H7 (cell line): ENCODE measurements at places on chromosomes 1 and 21. TPM values are rescaled to one million over a fixed set of nuclear protein-coding genes. Genes with fewer than 3 reads are reported as not detected.

TDRD5 gene
- 0.11 and 0.28 TPM in 2 replicates for total RNA-seq

TPTE gene
- not detected in 2 replicates for total RNA-seq

STPG1 gene
- 13.8 and 18.7 TPM in 2 replicates for total RNA-seq

SFN gene
- 7.5 and 11.3 TPM in 2 replicates for total RNA-seq

KIF26B gene
- 0.89 and 1.7 TPM in 2 replicates for total RNA-seq

CHRNB2 gene
- total RNA-seq, result 0.30 and 0.83 TPM in 2 replicates

RGS21 gene
- total RNA-seq, result not detected in 2 replicates

DIO1 gene
- 0.41 TPM in 1 of 2 replicates, not detected in the other for total RNA-seq
